ENCODE measurements at places on chromosomes 12 and 14. TPM values are rescaled to one million over a fixed set of nuclear protein-coding genes. Genes with fewer than 3 reads are reported as not detected.
A peak's percentile ranks its signal among the peaks of the same experiment; 100 is the strongest.

DNA sequence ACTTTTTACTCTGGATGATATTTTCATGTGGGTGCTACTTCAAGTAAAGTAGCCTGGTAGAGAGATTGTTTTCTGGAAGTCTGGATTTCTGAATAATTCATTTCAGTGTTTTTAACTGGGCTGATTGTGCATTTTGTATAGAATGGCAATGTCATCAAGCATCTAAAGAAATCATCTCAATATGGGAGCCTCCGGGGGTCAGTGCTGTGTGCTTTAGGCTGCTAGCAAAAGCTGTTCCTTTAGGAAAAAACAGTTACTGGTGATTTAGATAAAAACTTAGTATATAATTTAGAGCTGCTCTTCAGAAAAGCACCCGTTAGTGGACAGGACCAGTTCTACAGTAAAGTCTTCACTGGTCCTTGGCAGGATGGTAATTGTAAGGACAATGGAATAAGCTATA, 5.1 kb downstream of the UBE3B start:
- DNase-seq = no peak

DNA sequence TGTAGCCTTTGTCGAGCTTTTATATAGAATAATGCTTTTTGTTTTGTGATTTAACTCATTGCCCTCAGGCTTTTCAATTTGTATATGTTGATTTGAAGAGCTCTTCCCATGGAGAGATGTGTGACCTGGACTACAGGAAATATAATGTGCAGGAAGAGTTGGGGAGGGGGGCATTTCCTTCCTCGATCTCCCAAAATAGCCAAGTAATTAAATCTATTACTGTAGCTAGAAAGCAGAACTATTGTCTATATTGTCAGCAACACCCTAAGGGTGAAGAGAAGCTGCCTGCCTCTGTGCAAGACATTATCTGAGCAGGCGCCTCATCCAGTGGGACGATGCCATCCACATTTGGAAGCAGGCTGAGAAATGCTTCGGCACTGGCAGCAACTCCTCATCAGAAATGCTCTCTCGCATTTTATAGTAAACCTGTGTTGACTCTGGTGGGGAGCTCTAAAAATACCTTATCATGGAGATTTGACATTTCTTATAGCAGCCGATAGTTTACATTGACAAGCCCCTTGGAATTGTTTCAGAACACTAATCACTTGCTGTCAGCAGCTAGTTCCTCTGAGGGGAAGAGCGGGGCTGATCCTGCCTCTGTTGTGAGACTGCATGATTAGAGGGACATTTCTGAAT, 392.5 kb upstream of the RGS6 start:
- DNase-seq = no peak

- DNase-seq = peak; percentile 88
Measured at GRCh38 chr12:1660304-1661187, 30.3 kb upstream of the ADIPOR2 start.

GRCh38 chr14:101365329-101366158, 195.8 kb upstream of the DIO3 start:
- DNase-seq = no peak

The GPR84 gene
- total RNA-seq = not detected

DNA sequence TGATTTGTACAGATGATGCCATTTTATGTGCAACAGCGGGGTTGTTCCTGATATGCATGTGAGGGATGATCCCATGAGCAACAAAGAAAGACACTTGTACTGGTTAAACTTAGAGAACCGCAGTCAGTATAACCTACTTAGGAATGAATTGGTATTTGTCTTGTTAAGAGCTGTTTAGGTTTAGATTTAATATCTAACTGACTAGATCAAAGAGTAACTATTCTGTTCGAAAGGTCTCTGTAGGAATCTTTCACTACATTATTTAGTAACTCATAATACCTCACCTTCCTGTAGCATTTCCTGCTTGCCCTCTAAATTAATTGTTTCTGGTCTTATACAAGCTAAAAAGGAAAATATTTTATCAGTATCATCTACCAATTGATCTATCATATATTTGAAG, 350.4 kb downstream of the TRHDE start:
- no peak for DNase-seq

GRCh38 chr12:46567667-46568066, 195.1 kb upstream of the SLC38A2 start:
- DNase-seq = no peak

- DNase-seq = no peak
Measured at GRCh38 chr12:48932878-48933277, 7.6 kb upstream of the FKBP11 start.

GRCh38 chr12:11814374-11814773, 164.9 kb downstream of the ETV6 start:
- no peak for DNase-seq

DNA sequence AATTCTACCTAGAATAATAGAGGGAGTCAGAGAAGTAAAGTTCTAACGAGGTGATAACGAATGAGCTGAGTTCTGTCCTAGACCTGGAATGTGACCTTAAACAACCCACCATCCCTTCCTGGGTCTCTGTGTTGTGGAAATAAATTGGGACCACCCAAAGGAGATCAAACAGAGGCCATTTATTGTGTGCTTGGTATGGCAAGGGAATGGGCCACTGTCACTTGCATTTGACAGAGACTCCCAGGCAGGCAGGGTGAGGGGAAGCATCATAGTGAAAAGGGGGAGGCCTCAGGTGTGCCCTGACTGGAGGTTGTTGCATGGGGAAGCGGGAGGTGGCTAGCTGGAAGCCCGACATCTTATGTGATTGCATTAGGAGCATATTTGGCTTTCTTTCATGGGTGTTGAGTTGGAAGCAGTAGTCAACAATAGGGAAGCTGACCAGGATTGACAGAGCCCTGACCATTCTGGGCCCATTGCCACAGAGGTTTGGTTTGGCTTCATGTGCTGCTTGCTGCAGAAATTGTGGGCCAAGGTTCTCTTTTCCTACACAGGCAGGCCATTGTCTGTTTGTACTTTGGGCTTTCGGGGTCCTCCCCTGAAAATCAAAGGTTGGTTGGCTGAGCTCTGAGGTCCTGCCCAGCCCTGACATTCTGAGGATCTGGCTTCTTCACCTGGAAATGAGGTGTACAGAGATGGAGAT, 17.6 kb upstream of the FAM181A start:
- no peak for DNase-seq

The ARMH4 gene
- not detected for total RNA-seq

DNA sequence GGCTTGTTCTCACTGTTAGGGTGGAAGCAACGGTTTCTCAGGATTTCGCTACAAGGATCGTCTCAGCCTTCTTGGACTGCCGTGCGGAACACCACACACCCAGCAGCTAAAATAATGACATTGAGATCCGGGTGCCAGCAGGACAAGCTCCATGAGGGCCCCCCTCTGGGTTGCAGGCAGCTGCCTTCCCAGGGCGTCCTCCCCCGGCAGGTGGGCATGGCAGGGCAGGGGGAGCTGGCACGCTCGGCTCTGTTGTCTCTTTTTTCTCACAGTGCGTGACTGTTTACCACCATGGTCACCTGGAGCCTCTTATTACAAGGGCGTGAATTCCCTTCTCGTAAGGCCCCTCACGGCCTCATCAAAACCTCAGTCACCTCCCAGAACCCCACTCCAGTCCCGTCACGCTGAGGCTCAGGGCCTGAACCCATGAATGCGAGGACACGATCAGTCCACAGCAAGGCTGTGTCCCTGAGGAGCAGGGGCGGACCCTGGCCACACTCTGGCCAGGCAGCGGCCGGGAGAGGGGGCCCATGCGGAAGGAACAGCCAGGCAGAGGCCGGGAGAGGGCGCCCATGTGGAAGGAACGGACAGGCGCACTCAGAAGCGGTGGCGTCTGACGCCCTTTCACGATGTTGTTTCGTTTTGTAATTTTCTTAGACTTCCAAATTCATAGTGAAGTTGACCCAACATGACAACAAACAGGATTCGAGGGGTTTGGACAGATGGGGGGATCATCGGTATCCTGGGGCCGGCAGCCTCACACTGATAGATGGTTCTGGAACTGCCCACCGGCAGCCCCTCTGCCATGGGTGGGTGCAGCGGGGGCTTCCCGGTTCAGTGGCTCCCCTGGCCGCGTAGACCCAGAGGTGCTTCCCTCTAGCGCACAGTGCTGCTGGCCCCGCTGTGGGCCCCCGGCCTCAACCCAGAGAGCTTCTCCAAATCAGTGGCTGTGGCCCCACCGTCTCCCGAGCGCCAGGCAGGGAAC, 10.0 kb downstream of the LRCOL1 start:
- peak; percentile 71 for DNase-seq

The GPR68 gene
- total RNA-seq = 0.55 TPM

The CIDEB gene
- 23.9 TPM for total RNA-seq

- peak; percentile 52 for DNase-seq
Measured at GRCh38 chr14:59358784-59359183, 106.4 kb downstream of the GPR135 start.

Measured in transverse colon (tissue), 4 donors.